IPS DF 6.9 (cell line): ENCODE measurements at places on chromosomes 11 and 22.
A peak's percentile ranks its signal among the peaks of the same experiment; 100 is the strongest.

DNA sequence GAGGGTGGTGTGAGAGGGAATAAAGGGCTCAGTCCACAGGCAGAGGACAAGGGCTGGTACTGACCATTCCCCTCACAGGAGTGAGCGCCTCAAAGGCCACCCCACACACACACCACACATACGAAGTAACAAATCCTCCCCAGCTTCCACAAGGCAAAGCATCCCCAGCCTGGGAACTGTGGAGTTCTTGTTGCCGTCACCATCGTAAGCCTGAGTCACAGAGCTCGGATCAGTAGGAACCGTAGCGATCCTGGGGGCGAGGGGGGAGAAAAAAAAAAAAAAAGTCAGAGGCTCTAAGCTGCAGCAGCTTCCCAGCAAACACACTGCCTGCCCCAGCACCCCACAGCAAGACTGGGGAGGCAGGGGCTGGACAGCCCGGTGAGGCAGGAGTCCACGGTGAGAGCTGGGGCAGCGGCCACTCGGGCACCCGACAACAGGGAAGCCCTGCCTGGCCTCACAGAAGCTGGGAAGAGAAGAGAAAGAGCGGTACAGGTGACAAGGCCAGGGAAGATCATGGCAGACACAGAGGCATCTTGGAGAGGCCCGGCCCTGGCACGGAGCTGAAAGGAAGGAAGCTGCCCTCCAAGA lies 11.3 kb downstream of the ARFGAP2 start:
- peaks cover 33% of the 10 kb centered on the region for H3K36me3 ChIP-seq
- no peak overlapping the region for H3K4me3 ChIP-seq
- no peak overlapping the region for H3K27ac ChIP-seq

- H3K27ac ChIP-seq, result no peak within 1 kb of the TSS
- peak within 1 kb of the TSS; percentile 69; the same call in 1 of the 2 replicates for H3K4me3 ChIP-seq
- H3K4me1 ChIP-seq, result no peaks in the 10 kb centered on the region; the same call in 1 of the 2 replicates
- DNase-seq, result no peak
- peaks cover 22% of the 10 kb centered on the region for H3K27me3 ChIP-seq
Observed at GRCh38 chr22:38843657-38844314, at the start of gene NPTXR. NPTXR (minus strand) TSS chr22:38844028.

- H3K4me1 ChIP-seq, result no peaks in the 10 kb centered on the region
- DNase-seq, result no peak
- no peak overlapping the region for H3K27ac ChIP-seq
- H3K27me3 ChIP-seq, result no peaks in the 10 kb centered on the region
Observed at GRCh38 chr11:60982184-60982583, 10.7 kb downstream of the CD6 start.

DNA sequence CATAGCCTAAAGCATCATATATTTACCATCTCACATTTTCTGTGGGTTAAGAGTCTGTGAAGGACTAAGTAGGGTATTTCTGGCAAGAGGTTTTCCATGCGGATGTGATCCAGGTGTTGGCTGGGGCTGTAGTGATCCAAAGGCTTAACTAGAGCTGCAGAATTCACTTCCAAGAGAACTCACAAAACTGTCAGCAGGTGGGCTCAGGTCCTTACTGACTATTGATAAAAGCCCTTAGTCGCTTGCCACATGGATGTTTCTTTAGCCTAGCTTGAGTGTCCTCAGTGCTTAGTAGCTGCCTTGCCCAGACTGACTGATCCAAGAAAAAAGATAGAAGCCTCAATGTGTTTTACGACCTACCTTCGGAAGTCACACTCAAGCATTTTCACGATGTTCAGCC lies 250.8 kb downstream of the CNTN5 start:
- no peak overlapping the region for H3K27ac ChIP-seq
- peak; percentile 25 for DNase-seq
- H3K4me3 ChIP-seq, result no peak overlapping the region
- no peaks in the 10 kb centered on the region for H3K27me3 ChIP-seq
- no peaks in the 10 kb centered on the region for H3K36me3 ChIP-seq
- H3K4me1 ChIP-seq, result no peaks in the 10 kb centered on the region

- no peak for DNase-seq
- H3K27ac ChIP-seq, result no peak overlapping the region
- no peaks in the 10 kb centered on the region for H3K27me3 ChIP-seq
- no peaks in the 10 kb centered on the region for H3K36me3 ChIP-seq
Observed at GRCh38 chr22:36198536-36198935, 3.1 kb downstream of the APOL4 start.

DNA sequence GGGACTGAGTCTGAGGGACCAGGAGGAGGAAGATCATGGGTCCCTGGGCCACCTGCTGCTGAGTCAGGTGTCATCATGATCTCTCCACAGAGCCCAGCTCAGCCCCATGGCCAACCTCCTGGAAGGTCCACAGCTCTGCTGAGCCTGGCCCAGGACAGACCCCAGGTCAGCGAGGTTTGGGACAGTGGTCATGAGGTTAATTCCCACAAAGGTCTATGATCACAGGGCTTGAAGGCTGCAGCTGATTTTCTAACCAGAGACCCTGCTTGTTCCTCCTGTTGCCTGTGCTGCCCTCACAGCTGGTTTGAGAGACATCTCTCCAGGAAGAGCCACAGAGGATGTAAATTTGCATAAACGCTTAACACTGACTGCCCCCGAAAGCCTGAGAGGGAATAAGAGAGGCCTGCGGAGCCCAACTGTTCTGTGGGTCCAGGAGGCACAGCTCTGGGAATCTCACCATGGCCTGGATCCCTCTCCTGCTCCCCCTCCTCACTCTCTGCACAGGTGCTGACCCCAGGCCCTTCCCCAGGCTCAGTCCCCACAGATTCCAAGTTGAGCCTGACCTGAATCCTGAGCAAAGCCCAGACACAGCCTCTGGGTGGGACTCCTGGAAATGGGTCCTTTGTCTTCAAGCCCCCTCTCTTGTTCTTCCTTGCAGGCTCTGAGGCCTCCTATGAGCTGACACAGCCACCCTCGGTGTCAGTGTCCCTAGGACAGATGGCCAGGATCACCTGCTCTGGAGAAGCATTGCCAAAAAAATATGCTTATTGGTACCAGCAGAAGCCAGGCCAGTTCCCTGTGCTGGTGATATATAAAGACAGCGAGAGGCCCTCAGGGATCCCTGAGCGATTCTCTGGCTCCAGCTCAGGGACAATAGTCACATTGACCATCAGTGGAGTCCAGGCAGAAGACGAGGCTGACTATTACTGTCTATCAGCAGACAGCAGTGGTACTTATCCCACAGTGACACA lies 102.8 kb downstream of the GGTLC2 start:
- H3K27ac ChIP-seq, result no peak overlapping the region
- H3K36me3 ChIP-seq, result no peaks in the 10 kb centered on the region
- H3K4me1 ChIP-seq, result no peaks in the 10 kb centered on the region
- no peak overlapping the region for H3K4me3 ChIP-seq

DNA sequence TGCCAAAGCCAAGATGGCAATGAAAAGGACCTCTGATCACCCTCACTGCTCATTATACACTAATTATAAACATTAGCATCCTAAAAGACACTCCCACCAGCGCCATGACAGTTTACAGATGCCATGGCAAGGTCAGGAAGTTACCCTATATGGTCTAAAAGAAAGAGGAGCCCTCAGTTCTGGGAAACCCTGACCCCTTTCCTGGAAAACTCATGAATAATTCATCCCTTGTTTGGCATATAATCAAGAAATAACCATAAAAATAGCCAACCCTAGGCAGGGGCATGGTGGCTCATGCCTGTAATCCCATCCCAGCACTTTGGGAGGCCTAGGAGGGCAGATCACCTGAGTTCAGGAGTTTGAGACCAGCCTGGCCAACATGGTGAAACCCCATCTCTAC lies 12.7 kb upstream of the CAPN5 start:
- no peaks in the 10 kb centered on the region for H3K27me3 ChIP-seq
- no peak overlapping the region for H3K27ac ChIP-seq
- no peak overlapping the region for H3K4me3 ChIP-seq
- H3K36me3 ChIP-seq, result no peaks in the 10 kb centered on the region
- no peak for DNase-seq
